DND-41 (cell line): ENCODE measurements at places on chromosomes 5 and 9.

DNA sequence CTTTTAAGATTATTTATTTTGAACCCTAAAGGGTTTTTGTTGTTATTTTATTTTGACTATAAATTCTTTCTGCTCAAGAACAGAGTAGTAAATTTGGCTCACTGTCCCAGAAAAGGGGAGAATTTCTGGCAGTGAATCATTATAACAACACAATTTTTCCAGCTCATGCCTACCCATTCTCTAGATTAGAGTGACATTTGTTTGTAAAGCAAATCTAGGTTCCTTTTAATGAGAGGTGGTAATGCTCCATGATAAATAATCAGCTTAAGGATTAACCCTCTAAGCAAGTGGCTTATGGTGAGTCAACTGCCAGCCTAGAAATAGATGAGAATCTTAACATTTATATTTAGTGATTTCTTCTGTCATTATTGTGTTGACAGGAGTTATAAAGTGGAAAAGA, 409.2 kb downstream of the NFIB start:
- DNase-seq = no peak

GRCh38 chr5:143496943-143497342, 93.5 kb upstream of the NR3C1 start:
- no peak for DNase-seq

- DNase-seq = no peak
Measured at GRCh38 chr5:17907094-17907493, 272.8 kb downstream of the TAF11L14 start.

- no peak for DNase-seq
Measured at GRCh38 chr9:26301659-26302058, 590.9 kb downstream of the CAAP1 start.

- DNase-seq = no peak
Measured at GRCh38 chr5:122350496-122350895, 38.5 kb downstream of the SNCAIP start.

DNA sequence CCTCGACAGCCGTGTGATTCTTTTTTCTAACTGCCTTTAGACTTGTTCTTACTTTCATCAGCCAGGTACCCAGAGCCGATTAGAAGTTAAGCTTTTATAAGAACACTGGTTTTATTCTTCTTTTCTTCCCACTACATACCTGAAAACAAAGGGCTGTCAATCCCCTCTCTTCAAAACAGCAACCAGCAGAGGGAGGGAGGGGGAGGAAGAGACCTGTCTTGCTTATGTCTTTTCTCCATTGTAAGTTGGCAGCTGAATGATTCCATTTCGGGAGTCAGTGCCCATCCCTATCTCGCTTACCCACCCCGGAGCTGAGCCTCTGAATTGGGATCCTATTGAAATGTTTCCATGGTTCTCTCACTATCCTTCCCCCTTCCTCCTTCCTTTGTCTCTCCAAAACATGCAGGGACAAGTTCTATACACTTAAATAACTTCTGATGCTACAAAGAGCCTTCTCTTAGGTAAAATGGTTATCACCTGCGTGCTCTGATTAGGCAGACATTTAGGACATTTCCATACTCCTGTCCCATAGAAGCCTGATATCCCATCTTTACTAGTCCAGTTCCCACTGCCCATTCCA, 83.9 kb upstream of the WWC1 start:
- DNase-seq = no peak

DNA sequence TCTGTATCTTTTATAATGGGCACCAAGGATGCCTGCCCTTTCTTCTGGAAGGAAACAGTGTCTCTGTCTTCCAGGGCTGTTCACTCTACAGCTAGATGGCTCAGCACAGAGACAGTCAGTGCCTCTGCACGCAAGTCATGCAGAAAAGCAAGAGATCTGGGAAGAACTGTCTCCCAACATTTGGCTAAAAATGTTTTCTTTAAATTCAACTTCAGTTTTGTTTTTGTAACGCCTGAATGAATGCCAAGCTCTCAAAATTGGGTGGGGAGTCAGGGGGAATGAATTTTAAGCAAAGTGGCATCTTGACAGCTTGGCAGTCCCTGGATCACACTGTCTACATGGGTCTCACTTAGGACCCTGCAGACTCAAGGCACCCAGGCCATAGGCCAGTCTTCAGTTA, 12.6 kb downstream of the OLFML2A start:
- DNase-seq = no peak

DNA sequence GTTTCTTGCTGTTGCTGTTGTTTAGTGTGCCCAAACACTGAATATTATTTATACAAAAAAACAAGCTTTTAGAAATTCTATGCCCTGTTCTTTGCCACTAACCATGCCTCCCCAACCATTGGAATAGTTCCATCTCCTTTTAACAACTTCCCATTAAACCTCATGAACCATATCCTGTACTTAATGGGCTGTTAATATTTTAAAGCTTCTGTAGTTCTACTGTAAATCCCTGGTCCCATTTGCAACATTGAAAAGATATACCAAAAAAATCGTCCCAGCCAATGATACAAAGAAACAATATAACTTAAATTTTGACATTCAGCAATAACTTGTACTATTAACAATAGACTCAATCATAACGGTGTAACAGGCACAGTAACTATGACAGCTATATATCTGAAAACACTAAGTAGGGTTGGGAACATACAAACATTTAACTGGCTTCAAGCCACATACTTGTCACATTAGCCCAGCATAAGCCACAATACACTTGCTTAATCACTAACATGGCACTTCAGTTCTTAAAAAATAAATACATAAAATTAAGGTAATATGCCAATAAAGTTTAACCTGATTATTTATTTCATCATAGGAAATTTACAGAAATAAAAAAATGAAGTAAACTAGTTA, 86.1 kb downstream of the ADAMTS6 start:
- no peak for DNase-seq

GRCh38 chr5:16654647-16655334, 38.0 kb upstream of the RETREG1 start:
- no peak for DNase-seq

DNA sequence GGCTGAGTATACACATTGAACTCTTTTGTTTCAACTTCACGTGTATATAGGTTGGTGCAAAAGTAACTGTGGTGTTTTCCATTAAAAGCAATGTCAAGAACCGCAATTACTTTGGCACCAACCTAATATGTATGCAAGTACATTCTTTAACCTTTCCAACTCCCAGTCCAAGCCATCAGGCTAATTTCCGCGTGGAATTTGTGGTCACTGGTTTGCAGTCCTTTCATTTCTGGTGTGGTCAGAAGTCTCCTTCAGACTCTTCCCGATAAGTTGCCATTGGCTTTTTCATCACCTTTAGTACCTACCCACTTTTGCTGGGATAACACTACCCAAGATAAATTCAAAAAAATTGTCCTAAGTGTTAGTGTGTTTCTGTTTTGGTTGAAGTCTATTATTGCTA, 84.0 kb downstream of the RGS3 start:
- no peak for DNase-seq

DNA sequence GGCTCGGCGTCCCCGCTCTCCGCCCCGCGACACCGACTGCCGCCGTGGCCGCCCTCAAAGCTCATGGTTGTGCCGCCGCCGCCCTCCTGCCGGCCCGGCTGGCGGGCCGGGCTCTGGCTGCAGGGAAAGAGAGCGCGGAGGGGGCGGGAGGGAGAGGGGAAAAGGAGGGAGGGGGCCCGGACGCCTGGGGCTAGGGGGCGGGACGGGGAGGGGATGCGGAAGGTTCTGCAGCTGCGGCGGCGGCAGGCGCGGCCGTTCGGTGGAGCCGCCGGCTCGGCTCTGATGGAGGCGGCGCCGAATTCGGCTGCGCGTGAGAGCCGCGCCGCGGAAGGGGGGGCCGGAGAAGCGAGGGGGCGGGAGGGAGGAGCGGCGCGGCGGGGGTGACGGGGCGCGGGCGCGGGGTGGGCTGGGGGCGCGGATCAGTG, at the start of gene MARCHF11:
Gene MARCHF11 (minus strand): TSS at position 281 of the 425 bp plus-strand sequence. CDS start 216 bp downstream, at position 65.
- no peak for DNase-seq

GRCh38 chr5:137090721-137091120, 408.4 kb downstream of the SPOCK1 start:
- no peak for DNase-seq

- no peak for DNase-seq
Measured at GRCh38 chr9:128144239-128145181, 4.7 kb upstream of the LCN2 start.

DNA sequence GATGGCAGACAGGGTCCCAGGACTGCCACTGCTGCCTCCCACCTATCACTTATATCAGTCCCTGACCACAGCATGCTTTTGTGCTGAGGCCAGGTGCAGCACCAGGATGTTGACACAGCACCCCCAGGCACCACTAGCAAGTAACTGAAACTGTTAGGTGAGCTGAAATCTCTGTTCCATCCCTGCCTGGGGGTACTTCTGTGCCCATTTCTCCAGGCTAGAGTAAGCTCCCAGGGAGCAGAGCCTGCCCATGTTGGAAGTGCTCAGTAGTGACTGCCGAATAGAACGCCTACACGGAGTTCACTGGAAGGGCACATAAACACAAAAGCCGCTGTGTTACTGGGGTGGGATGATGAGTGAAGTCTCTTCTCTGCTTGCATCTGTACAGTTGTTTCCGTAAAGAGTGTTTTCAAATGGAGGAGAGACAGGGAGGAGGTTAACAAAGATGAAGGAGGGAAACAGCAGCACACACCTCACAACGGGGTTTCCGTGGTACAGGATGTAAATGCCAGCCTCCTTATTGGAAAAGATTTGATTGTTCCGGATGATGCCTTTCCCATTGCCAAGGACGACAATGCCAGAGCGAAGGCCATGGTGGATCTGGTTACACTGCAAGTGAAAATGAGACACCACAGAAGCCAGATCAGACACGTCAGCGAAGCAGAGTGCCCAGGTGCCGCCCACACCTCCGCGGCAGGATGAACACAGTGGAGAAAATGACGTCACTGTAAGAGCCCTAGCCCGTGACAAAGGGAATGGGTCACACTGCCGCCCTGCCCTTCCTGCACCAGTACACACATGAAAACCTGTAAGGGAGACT, 43.1 kb downstream of the POLR1E start:
- no peak for DNase-seq
